ENCODE measurements at places on chromosomes 5 and 9.

DNA sequence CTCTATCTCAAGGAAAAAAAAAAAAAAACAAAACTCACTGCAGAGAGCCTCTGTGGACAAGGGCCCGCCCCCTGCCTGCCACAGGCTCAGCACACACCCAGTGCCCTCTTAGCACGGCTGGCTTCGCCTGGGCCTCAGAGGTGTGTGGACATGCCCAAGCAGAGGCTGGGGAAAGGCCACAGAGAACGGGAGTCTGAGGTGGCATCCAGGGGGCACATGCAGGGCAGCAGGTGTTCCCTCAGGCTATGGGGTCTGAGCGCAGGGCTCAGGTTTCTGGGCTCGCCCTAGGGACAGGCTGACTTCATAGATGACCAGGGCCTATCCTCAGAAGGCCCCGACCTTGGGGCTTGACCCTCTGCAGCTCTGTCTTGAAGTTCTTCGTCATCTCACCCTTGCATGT is 138.7 kb downstream of the ZNF354C start:
- no peak for DNase-seq

GRCh38 chr9:86741311-86742208 is 205.7 kb downstream of the GAS1 start:
- no peak for DNase-seq

DNA sequence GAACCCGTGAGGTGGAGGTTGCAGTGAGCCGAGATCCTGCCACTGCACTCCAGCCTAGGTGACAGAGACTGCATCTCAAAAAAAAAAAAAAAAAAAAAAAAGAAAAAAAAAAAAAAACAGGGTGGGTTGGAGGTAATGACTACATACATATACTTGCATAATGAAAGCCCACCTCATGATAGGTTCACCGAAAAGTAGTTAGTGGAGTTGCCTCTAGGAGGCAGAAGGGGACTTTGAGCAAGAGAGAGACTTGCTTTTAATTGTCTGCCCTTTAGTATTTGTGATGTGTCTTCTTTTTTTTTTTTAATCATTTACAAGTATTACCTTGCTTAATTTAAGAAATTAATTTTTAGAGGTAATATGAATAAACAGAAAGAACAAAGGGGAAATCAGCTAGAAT is 99.8 kb downstream of the PPARGC1B start:
- no peak for DNase-seq

- no peak for DNase-seq
Measured at GRCh38 chr5:157459715-157460599, at the start of gene NIPAL4. NIPAL4 (plus strand) TSS chr5:157460213; CDS start chr5:157460321, 108 bp downstream.

DNA sequence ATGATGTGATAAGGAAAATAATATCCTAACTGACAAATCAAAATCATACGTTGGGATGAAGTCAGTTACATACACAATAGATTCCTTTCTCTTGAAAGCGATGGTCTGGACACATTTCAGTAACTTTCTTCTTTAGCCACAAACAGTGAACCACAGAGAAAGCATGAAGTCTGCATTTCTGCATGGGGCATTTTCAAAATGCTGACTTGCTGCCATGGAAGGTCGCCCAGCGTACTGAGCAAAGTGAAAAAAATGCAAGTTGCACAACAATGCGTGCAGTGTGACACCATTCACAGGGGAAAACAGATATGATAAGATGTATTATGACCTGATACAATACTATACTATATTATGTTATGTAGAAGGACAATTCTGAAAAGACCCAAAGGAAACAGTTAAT is 146.3 kb downstream of the SNX18 start:
- peak; percentile 78 for DNase-seq

DNA sequence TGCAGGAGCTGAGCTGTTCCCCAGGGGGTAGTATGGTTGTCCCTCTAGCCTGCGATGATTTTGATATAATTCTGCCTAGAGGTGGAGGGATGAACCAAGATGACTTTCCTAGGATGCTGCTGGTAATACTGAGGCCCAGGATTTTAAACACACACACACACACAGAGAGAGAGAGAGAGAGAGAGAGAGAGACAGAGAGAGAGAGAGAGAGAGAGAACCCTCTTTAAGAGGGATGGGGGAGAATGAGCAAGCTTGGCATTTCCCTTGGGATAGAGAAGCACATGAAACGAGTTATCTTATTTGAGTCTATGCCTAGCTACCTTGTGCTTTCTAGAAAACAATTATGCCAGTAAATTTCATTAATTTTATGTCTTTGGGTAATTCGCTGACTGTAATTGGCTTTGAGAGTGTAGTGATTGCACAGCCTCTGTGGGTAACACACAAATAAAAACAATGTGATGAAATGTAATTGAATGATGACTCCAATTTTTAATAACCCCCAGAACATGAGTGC is 338.4 kb downstream of the ARHGEF28 start:
- no peak for DNase-seq

DNA sequence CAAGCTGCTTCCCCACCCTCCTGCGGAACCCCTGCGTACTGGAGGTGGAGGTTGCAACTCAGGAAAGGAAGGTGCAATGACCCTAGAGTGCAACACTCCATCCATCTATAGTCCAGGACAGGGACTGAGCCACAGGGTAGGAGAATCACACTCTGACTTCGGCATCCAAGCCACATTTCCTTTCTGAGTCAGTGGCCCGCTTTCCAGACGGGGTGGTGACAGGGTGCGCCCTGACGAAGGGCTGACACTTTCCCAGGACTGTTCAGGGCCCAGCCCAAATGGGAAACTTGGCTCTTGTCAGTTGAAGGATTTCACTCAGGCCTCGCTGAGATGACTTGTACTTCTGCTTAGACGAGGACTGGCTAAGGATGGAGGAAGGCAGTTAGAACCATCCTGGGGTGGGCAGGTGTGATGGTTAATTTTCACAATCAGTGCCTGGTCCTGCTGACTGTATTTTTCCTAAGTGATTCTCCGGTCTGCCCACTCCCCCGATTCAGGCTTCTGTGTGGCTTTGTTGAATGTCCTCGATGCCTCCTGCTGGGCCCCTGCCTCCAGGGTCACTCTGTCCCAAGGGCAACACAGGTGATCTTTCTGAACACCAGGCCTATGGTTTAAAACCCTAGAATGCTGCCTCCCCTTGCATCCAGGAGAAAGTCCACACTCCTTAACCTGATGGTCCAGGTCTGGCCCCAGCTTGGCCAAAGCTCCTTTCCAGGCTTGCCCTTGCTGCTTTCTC is 228.1 kb downstream of the FSTL4 start:
- DNase-seq: no peak

GRCh38 chr9:90064971-90065370 is 460.2 kb downstream of the GADD45G start:
- no peak for DNase-seq

DNA sequence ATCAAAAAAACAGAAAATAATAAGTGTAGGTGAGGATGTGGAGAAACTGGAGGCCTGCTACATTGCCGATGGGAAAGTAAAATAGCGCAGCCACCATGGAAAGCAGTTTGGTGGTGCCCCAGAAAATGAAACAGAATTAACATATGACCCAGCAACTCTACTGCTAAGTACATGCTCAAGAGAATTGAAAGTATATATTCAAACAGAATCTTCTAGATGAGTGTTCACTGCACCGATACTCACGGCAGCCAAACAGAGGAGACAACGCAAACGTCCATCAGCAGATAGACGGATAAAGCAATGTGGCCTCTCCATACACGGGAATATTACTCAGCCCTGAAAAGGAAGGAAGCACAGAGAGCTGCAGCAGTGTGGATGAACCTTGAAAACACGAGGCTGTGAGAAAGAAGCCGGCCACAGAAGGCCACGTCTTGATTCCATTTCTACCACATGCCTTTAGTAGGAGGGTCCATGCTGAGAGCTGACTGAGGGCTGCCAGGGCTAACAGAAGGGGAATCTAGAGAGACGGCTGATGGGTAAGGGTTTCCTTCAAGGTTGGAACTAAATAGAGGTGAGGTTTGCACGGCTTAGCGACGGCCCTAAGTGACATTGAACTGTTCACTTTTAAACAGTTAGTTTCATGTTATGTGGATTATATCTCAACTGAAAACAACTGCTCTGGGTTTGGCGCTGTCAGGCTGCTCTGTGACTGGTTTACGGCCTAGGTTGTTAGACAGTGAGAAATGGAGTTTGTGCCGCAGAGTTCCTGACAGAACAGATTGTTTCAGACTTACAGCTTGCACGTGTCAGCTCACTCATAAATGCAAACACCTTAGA is 29.8 kb downstream of the AHRR start:
- DNase-seq: no peak

DNA sequence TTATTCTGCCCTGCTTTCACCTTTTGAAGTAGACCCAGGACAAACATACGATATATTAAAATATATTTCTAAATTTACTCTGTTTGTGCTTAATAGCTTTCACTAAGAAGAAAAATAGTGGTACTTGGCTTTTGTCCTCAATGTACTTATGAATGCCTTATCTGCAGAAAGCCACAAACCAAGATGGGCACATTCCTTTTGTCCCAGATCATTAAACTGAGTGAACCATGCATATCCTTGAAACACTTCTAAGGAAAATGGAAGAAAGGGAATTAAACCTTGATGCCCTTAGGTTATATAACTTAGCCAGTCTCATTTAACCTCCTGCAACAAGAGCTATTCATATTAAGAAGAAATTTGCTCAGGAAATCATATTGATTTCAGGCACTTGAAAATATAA is 553.8 kb upstream of the CDH9 start:
- DNase-seq: no peak

DNA sequence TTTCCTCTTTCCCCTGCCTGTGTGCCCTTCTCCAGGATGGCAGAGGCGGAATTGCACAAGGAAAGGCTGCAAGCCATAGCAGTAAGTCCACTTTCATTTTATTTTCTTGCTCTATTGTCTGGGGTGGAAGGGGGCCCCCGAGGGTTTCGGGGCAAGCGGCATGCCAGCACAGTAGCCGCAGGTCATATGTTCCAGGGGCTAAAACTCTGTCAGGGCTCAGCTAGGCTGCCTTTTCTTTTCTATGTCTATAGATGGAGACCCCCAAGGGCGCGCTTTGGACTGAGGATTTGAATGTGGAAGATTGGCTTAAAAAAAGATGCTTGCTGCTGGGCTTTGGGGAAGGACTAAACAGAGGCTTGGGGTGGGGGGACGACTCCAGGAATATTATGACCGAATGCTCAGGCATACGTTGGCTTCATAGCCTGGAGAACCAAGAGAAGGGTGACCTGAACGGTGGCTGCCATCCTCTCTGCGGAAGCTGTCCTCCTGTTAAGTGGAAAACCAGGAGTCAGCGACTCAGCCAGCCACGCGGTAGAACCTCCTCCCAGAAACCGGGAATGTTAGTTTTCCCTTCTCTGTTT is 545 bp downstream of the PALM2AKAP2 start:
- no peak for DNase-seq

DNA sequence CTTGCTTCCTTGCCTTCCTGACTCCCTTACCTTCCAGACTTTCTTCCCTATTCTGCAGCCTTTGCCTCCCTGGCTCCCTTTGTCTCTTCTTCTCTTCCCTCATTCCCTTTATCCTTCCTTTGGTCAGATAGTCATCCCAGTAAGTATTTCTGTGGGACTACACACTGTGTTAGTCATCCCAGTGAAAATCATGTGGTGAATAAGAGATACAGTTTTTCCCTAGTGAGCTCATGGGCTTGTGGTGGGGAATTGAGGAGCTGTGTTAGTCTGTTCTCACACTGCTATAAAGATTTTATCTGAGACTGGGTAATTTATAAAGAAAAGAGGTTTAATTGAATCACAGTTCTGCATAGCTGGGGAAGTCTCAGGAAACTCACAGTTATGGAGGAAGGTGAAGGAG is 109.8 kb upstream of the EDIL3 start:
- peak; percentile 1 for DNase-seq

GRCh38 chr5:6831678-6832671 is 118.7 kb downstream of the TENT4A start:
- no peak for DNase-seq

GRCh38 chr5:19555436-19555835 is 432.6 kb downstream of the CDH18 start:
- no peak for DNase-seq

GRCh38 chr5:26802944-26803343 is 235.4 kb downstream of the CDH9 start:
- no peak for DNase-seq

GRCh38 chr5:115450741-115451140 is 93.8 kb downstream of the FEM1C start:
- DNase-seq: no peak

DNA sequence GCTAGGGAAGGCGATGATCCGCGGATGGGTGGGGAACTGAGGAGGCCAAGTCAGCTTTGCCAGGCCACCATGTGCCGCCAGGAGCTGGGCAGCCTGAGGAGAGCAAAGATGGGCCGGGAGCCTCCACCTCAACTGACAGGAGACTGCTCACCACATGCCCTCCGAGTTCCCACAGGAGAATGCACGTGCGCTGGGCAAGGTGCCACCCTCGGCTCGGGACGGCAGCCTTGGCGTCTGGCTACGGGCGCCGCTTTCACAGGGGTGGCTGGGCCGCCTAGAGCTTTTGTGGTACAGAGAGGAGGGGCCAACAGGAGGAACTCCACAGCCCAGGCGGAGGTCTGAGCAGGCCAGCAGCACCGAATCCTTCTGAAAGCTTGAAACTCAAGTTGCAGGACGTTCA is 5.3 kb upstream of the TBC1D9B start:
- no peak for DNase-seq

GRCh38 chr9:99978221-99978620 is 71.8 kb downstream of the STX17 start:
- no peak for DNase-seq

DNA sequence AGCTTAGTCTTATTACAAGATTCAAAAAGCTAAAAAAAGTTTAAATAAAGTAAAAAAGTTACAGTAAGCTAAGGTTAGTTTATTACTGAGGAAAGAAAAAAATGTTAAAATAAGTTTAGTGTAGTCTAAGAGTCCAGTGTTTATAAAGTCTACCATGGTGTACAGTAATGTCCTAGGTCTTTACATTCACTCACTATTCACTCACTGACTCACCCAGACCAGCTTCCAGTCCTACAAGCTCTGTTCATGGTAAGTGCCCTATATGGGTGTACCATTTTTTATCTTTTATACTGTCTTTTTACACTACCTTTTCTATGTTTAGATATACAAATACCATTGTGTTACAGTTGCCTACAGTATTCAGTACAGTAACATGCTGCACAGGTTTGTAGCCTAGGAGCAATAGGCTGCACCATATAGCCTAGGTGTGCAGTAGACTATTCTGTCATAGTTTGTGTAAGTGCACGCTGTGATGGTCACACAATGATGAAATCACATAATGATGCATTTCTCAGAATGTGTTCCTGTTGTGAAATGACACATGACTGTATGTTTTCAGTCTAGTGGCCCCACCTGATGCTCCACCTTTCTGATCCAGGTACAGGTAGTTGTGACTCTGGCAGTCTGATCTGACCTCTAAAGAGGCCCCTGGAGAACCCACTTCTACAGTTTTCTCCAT is 45.7 kb downstream of the SNX18 start:
- no peak for DNase-seq

DNA sequence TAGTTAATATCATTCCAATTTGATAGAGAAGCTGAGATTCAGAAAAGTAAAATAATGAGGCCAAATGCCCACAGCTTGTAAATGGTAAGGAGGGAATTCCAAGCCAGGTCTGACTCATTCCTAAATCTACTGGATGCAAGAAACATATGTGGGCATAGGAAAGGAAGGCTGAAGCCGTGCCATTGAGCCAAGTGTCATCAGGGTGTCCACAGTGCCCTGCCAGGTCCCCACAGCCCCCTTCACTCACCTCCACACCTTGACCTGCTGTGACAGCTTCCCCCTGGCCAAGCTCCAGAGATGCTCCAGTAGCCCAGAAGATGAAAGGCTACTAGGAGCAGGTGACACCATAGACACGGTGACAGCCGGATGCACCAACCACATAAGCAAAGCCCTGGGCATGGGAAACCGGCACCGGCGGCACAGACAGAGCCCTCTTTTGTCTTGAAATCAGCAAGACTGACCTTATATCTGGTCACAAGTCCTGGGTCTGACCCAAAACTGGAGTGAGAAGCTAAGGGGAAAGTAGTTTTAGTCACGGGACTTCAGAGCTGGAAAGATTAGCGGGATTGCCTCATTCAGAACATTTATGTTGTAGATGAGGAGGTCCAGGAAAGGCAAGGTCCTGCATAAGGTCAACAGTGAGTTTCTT is 20.1 kb upstream of the FAT2 start:
- DNase-seq: peak; percentile 41
